ENCODE measurements at places on chromosomes 1 and 21. TPM values are rescaled to one million over a fixed set of nuclear protein-coding genes. Genes with fewer than 3 reads are reported as not detected.

The FCRL6 gene
- not detected for total RNA-seq

The MFN2 gene
- total RNA-seq, result 42.0 TPM

The LAMTOR5 gene
- total RNA-seq, result 38.7 TPM

The SPAG17 gene
- total RNA-seq, result 1.2 TPM

The FCRL4 gene
- total RNA-seq, result not detected

The HSPB7 gene
- total RNA-seq, result not detected

The ERG gene
- total RNA-seq, result 0.82 TPM

The MYBPH gene
- total RNA-seq, result not detected

The SH3BGR gene
- total RNA-seq, result 1.6 TPM
